Stimulated activated CD8-positive, alpha-beta memory T cell treated with anti-CD3 and anti-CD28 coated beads, Interleukin-7, amount 100 ng/mL, for 24 hours (primary cell): ENCODE measurements at places on chromosomes 11 and 22.

GRCh38 chr11:44780940-44781631 lies 54.3 kb downstream of the TSPAN18 start:
- no peak for DNase-seq

- DNase-seq: no peak
Measured at GRCh38 chr22:45826520-45826919, 150.4 kb downstream of the WNT7B start.

- DNase-seq: no peak
Measured at GRCh38 chr22:36522662-36523061, 6.3 kb downstream of the EIF3D start.

DNA sequence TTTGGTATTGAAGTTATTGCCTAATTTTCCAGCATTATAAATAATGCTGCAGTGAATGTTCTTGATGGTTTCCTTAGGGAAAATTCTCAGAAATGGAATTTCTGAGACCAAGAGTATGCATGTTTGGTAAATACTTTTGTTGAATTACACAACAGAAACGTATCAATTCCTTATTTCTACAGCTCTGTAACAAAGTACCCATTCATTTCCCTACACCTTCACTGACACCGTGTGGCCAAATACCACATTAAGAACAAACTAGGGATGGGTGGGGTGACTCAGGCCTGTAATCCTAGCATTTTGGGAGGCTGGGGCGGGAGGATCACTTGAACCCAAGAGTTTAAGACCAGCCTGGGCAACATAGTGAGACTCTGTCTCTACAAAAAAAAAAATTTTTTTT lies 21.8 kb downstream of the MCAM start:
- DNase-seq: no peak

GRCh38 chr11:1708716-1709115 lies 11.7 kb downstream of the KRTAP5-6 start:
- no peak for DNase-seq

DNA sequence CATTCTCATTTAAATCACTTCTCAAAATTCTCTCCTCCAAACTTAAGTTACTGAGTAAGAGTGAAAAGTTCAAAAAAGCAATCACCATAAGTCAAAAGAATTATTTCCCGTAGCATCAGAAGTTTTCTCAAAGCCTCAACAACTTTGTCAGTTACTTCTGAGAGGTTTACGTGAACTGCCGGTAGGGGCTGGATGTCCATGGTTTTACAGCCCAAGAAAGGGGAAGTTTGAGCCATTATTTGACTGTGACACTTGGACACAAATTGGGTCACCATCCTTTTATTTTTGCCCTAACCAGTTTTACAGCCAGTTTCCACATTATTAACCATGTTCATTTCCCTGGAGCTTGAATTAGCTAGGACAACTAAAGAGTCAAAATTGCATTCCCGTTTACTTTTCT lies 7.5 kb downstream of the POU2AF3 start:
- no peak for DNase-seq

DNA sequence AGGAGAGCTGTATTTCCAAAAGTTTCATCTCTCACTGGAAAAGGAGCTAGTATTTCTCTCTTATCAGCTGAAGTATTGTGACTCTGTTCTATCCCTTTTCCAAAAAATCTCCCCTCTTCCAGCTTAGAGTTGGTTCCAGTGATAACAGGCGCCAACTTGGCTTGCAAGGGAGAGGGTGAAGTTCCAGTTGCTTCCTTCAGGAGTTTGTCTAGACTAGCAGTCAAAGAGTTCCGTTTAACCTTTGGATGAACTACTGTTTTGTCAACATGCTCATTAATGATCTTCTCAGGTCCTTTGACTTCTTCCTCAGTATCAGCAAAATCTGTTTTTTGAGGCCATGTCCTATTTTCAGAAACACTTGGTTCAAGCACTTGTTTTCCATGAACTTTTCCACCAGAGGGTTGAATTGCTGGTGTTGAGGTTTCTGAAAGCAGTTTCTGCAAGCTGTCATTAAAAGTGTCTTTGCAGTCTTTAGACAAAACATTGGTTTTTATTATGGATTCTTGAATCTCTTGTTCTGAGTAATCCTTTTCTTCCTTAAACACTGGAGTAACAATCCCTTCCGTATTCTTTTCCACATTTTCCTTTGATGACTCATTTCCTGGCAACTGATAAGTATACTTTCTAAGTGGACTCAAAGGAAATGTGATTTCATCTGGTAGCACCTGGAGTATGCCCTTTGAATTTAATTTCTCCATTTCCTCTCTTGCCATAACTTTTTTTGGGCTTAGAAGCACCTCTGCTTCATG lies 39.7 kb upstream of the CCDC89 start:
- no peak for DNase-seq

DNA sequence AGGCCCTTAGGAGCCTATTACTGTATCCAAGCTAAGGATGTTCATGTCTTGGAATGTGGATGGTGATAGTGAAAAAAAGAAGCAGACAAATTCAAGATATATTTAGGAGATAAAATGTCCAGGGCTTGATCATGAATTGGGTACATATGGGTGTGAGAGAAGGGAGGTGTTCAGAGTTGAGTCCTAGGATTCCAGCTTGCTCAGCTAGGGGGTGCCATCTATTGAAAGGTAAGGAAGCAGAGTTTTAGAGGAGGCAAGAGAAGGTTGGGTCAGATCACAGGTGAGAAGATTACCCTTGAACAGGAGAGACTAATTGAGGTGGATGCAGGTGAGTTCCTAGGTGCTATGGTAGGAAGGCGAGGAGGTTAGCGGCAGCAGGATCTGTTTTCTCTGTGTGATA lies 60.5 kb downstream of the GRAMD1B start:
- no peak for DNase-seq

DNA sequence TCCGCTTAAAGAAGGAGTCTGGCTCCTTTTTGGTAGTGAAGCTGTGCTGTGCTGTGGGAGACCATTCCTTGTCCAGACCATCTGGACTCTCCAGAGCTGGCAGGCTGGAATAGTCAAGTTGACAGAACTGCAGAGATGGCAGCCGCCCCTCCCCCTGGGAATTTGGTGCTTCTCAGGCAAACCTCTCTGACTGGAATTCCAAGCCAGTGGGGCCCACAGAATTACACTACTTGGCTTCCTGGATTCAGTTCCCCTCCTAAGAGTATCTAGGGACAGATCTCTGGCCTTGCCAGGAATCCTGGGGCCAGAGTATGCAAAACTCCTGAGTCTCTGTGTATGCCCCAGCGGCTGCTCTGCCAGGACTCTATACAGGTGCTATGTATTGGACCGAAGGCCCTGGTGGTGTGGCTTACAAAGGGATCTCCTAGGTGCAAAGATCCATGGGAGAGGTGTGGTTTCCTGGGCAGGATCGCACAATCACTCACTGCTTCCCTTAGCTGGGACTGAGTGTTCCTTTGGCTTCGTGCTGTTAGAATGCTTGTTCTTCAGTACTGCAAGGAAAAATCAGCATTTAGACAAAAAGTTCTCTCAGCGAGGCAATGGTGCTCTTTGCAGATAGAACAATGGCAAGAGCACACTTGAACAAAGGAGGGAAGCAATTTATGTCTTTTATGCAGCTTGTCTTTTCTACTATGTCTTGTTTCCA lies 86.8 kb downstream of the PRMT3 start:
- DNase-seq: no peak

- no peak for DNase-seq
Measured at GRCh38 chr22:47384977-47385376, 622.5 kb downstream of the TBC1D22A start.

- no peak for DNase-seq
Measured at GRCh38 chr11:62504158-62504973, 42.2 kb downstream of the AHNAK start.

- DNase-seq: no peak
Measured at GRCh38 chr22:37160027-37160426, 10.3 kb upstream of the IL2RB start.

DNA sequence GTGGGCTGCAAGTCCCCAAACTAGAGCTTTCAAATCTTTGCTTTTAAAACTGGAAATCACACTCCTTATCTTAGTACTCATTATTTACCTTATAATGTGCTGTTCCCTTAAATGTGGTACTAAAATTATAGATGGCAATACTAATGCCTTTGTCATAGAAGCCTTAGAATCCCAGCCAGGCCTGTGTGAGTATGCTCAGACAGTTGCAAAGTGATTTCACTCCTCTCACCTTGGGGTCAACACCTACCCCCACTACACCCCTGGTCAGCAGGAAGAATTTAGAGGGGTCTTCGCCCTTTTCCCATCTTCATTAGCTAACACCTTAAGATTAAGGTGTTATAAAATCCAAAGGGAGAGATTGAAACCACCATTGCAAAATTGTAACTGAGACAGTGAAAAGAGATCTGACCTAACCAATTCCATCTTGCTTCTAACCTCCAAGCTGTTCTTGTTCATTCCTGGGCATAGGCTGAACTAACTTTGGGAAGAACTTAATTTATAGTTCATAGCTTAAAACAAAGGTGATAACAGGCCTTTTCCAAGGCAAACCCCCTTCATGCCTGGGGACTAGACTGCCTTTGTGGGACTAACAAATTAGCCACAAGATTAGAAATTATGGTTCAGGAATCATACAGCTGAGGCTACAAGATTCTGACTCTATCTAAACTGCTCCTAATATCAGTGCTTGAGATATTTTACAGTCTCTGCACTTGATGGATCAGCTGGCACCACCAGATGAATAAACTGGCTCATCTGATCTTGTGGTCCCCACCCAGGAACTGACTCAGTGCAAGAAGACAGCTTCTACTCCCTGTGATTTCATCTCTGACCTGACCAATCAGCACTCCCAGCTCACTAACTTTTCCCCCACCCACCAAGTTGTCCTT lies 10.4 kb upstream of the MRPL17 start:
- DNase-seq: no peak

GRCh38 chr11:17463546-17464174 lies 13.0 kb downstream of the ABCC8 start:
- DNase-seq: no peak

DNA sequence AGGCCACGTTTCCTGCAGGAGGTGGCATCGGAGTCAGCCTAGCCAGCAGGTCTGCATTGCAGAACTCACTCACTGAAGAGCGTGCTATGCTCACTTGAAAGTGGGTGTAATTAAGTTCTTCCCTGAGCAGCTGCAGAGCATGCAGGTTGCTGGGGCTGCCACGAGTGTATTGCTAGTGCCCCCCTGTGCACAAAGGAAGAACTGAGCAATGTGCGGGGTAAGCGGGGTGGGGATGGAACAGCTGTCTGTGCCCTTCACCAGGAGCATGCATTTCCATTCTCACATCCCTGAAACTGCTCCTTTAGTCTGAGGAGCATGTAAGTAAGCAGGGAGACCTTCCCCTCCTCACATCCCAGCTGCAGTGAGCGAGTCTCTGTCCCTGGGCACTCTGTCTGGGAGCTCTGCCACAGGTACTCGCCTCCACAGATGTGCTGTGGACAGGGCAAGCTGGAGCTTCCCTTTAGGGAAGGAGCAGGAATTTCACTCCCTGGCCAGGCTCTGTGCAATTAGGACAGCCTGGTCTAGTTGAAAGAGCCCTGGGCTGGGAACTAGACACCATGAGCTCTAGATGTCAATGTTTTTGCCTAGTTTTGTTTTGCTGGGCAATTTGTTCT lies 1031.8 kb downstream of the NTM start:
- no peak for DNase-seq

DNA sequence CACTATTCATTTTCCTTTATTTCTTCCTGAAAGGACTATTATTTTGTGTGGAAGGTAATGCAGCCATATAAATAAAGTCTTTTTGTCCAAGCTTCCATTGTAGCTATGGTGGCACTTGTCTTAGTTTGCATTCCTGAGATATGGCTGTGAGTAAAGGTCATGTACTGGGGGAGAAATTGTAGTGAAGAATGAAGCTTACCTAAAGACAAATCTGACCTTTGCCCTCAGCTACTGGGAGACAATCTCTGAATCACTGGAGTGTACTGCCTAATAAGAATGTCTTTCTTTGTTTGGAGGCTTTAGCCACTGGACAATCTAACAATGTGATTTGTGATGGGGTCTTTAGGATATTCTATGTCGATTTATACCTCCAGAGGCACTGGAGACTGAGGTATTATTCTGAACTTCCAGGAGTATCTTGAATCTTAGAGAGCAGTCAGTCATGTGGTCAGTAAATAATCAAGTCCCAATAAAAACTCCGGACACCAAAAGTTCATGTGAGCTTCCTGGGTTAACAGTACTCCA lies 39.7 kb upstream of the OR5AK2 start:
- DNase-seq: no peak

DNA sequence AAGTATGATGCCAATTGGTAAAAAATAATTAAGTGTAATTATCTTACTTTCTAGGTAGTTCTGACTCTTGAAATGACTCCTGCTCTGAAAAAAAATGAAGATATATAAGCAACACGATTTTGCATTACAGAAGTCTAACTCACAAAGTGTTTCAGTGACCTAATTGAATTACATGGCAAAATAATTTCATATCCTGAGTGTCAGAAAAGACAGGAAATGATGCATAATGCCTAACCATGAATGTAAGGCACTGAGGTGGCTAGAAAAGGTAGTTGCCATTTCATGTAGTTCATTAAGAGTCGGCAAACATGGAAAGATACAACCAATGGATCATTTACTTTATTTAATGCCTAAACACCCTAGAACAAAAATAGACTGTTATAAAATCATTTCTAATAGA lies 113.5 kb downstream of the GUCY1A2 start:
- no peak for DNase-seq

DNA sequence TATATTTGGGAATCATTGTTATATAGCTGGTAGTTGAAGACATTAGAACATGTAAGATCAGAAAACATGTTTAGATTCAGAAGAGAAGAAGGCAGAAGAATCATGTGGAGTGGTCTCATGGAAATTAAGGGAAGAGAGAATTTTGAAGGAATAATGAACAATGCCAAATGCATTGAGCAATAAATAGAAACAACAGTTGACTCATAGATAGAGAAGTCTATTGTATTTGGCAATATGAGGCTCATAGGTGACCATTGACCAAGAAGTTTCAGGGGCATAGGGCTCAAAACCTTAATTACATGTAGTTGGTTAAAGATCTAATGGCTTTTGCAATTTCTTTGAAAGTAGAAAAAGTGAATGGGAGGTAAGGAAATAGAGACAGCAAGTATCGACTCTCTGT lies 123.9 kb downstream of the PAX6 start:
- DNase-seq: no peak

- DNase-seq: no peak
Measured at GRCh38 chr11:19306179-19306944, 65.6 kb upstream of the E2F8 start.

GRCh38 chr11:21615955-21616371 lies 576.9 kb upstream of the ANO5 start:
- DNase-seq: no peak

- DNase-seq: no peak
Measured at GRCh38 chr22:45917146-45917545, 59.8 kb downstream of the WNT7B start.

DNA sequence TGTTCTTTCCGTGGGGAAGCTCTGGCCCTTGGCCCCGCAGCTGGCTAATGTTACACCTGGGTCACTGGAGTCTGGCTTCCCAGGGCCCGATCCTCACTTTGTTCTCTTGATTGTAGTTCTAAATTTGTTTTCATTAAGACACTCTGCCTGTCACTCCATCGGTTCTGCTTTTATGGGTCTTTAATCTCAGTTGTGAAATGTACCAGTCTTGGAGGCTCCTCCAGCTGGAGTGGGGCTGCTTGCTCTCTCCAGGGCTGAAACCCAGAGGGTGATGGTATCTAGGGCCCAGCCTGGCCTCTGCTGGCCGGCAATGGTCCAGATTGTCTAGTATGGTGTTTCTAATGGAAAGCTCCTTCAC lies 352.9 kb downstream of the TENM4 start:
- no peak for DNase-seq

GRCh38 chr22:39514373-39514973 lies 5.9 kb upstream of the ATF4 start:
- DNase-seq: no peak
